Brain microvascular endothelial cell (primary cell): ENCODE measurements at places on chromosomes 2 and 18.

DNA sequence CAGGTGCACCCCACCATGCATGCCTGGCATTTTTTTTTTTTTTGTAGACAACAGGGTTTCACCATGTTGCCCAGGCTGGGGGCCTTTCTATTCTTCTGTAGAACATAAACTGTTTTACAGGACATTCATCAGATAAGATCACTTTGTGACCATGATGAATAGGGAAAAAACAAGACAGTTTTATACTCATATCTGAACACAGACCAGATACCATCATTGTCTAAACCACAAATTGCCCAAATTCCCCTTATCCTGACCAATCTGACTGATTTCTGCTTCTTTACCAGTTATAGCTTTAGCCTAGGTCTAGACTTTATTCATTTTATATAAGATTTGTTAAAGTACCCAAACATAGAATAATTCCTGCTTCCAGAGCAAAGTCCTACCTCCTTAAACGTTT is 1699.3 kb upstream of the TMEFF2 start:
- no peak for DNase-seq

- DNase-seq: no peak
Observed at GRCh38 chr2:26493566-26493965, 15.6 kb upstream of the OTOF start.

DNA sequence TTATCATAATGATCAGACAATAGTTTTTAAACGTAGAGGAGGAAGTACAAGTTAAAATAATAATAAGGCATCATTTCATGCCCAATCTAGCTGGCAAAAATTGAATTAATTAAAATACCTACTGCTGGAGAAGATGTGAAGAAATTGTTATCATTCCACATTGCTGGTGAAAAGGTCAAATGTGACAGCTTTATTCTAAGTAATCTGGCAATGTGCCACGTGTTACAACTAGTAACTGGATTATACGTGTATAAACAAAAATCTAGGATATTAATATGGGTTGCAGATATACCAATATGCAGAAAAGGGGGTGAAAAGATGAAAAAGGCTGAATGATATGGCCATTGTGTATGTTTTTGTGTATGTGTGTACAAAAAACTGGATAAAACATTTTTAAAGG is 32.4 kb downstream of the SMAD2 start:
- DNase-seq: no peak

- no peak for DNase-seq
Observed at GRCh38 chr2:181656450-181657291, at the start of gene CERKL. Gene CERKL, minus strand, starts transcription at chr2:181657105. Its CDS starts 99 bp downstream, at chr2:181657006.

DNA sequence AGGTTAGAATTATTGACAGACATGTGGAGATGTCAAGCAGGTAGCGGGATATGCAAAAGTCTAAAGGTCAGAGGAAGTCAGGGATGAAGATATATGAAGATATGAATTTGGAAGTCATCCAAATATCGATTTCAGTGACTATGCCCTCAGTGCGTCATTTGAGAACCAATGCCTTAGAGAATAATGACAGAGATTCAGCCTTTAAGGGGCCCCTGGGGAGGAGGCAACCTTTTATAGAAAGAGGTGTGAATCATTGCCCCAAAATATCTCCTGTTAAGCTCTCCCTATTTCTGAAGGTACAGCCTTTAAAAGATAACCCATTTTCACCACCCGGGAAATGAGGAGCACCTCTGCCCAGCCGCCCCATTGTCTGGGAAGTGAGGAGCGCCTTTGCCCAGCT is 223.4 kb downstream of the NCKAP5 start:
- DNase-seq: no peak

- no peak for DNase-seq
Observed at GRCh38 chr2:216769626-216770025, 74.3 kb upstream of the IGFBP5 start.

DNA sequence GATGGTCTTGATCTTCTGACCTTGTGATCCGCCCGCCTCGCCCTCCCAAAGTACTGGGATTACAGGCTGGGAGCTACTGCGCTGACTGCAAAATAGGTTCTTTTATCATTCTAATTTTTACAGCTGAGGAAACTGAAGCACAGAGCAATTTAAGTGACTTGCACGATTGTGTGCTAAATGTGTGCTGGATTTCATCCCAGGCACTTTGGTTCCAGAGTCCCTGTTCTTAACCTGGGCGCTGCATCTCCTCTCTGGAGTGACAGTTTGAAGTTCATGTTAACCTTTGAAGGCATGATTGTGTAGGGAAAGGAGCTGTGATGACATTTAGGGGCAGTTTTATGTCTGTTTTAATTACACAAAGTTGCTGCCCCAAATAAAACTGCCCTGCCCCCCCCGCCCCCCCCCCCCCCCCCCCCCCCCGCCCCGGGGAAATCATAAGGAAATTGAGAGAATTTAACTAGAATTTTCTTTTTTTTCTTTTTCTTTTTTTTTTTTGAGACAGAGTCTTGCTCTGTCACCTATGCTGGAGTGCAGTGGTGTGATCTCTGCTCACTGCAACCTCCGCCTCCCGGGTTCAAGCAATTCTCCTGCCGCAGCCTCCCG is 5.6 kb downstream of the ACSL3 start:
- no peak for DNase-seq

- DNase-seq: no peak
Observed at GRCh38 chr18:58362829-58363271, 266.0 kb downstream of the ALPK2 start.

DNA sequence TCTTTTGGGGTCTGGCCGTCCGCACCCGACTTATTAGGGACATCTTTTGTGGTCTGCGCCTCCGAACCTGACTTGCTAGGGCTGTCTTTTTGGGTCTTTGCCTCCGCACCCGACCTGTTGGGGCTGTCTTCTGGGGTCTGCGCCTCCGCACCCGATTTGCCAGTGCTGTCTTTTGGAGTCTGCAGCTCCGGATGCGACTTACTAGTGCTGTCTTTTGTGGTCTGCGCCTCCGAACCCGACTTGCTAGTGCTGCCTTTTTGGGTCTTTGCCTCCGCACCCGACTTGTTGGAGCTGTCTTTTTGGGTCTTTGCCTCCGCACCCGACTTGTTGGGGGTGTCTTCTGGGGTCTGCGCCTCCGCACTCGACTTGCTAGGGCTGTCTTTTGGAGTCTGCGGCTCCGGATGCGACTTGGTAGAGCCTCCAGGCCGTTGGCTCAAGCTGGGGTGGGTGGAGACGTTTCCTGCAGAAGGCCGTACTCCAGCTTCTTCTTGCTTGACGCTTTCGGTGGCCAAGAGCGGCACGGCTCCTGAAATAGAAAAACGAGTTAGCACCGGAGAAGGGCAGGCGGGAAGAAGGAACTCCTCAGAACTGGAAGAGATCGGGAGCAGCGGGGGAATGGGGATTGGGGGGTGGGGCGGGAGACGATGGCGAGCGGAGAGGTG is 498 bp downstream of the TGOLN2 start:
- peak; percentile 39 for DNase-seq

DNA sequence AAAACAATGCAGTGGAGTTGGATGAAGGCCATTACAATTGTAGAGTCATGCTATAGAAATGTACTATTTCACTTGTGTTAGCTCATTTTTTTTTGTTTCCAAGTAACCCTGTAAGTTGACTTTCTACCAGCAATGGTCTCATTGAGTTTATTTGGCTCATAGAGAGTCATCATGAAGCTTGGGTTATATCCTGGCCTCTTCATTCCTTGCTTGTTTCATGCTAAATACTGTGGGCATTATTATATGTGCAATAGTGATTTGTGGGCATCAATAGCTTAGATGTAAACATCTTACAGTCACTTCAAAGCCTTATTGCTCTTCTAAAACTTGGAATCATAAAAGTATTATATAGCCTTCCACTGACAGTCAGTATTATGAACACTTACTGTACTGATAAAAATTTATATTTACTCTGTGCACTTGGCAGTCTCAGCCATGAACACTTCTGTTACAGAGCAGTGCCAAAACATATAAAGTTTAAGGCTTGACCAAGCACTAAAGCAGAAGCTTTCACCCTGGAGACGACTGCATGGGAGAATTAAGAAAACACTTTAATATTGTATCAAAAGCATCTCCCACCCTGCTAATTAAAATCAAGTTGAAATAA is 751.2 kb downstream of the SATB2 start:
- no peak for DNase-seq

- no peak for DNase-seq
Observed at GRCh38 chr18:67500522-67501205, 15.9 kb downstream of the DSEL start.

- DNase-seq: no peak
Observed at GRCh38 chr2:196987298-196987648, 60.8 kb upstream of the PGAP1 start.

DNA sequence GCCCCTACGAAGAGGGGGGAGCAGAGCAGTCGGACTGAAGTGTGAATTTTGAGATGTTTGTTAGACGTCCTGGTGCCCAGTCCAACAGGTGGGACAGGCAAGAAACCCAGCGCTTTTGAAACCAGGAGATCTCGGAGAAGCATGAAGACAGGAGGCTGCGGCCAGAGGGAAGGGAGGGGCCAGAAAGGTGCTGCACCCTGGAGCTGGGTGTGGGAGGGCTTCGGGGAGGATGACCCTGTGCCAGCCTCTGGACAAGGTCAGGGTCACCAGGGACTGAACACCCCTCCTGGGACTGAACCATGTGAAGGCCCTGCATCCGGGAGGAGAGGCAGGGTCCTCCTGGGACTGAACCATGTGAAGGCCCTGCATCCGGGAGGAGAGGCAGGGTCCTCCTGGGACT is 6.1 kb downstream of the TMEM18 start:
- DNase-seq: no peak

- DNase-seq: no peak
Observed at GRCh38 chr18:9806905-9807304, 78.9 kb upstream of the TXNDC2 start.

- no peak for DNase-seq
Observed at GRCh38 chr18:40995529-40995928, 959.5 kb upstream of the PIK3C3 start.

- peak; percentile 49 for DNase-seq
Observed at GRCh38 chr18:33928231-33928630, 296.5 kb downstream of the NOL4 start.

DNA sequence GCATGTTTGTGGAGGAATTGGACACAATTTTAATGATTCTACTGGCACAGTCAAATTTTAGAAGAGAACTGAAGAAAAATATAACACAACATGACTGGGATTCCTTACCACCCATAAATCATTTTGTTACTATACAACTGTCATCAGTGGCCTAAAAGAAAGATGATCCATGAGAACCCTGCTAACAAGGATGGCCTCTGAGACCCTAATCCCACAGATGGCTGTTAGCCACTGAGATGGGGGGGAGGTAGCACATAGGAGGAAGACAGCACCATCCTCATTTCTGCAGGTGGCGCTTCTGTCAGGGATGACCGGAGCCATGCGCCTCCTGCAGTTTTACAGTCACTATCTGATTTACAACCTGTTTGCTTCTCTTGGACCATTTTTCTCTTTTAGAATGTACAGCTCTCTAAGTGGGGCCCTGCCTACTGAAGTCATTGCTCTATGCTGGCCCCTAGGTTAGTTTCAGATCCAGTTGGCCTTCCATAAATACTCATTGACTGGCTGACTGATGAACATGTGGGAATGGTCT is 279.8 kb downstream of the NAPG start:
- DNase-seq: no peak
